Stimulated activated CD4-positive, alpha-beta T cell treated with anti-CD3 and anti-CD28 coated beads, Interleukin-12 subunit alpha, Interleukin-12 subunit beta, amount 100 ng/mL, for 24 hours (primary cell): ENCODE measurements at places on chromosomes 1 and 21.

GRCh38 chr1:241316372-241316771, 40.6 kb downstream of the RGS7 start:
- DNase-seq, result no peak

GRCh38 chr1:206734499-206735142, 36.0 kb upstream of the IL19 start:
- DNase-seq, result peak; percentile 58

- DNase-seq, result no peak
Observed at GRCh38 chr1:35622510-35623178, 18.7 kb downstream of the PSMB2 start.

DNA sequence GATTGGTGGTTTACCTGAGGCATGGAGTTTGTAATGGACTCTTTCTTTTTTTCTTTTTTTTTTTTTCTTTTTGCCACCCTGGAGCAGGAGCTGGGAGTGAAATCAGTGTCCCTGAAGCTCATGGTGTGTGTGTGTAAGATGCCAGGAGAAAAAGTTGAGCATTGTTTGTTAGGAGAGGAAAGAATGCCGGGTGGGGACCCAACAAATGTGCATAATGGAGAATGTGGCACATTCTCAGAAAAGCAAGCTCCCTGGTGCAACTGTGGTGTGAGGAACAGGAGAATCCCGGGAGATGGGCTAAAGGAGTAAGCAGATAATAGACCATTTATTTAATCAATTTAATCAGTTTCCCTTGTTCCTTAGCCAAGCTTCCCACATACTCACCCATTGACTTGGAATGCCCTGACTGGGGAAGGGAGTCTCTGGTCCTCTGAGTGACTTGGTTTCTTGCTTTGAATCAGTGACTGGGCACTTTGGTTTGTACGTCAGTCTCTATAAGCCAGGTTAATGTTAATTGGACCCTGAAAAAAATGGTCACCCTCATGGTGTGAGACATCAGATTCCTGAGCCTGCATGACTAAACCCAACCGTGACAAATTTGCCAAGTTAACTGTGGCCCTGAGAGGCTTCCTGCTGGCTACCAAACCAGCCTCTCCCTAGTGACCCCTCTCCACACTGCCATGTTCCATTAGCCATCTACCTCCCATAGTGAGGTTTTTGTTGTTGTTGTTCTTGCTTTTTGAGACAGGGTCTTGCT, 43.9 kb upstream of the ITPKB start:
- DNase-seq, result no peak

DNA sequence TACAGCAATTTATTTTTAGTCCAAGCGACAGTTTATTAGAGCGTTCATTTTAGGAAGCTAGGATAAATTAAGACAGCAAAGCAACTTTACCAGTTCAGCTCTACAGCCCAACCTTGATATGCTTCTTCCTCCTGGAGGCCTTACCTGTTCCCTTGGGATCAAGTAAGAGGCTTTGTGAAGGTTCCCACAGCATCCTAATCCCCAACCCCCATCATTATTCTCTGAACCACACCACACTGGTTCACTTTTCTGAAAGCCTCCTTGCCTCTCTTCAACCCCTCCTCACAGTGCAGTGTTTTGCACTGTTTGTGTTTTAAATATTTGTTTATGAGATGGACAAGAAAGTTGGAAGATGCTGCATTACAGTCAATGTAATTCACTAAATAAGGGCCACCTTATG, 126.3 kb upstream of the CXADR start:
- no peak for DNase-seq

GRCh38 chr1:207040181-207040533, 7.6 kb upstream of the C1orf116 start:
- no peak for DNase-seq

GRCh38 chr21:31195334-31196015, 148.6 kb downstream of the TIAM1 start:
- no peak for DNase-seq

- DNase-seq, result no peak
Observed at GRCh38 chr21:28949318-28949717, 43.4 kb downstream of the LTN1 start.

GRCh38 chr1:171210355-171210754, 25.3 kb downstream of the FMO2 start:
- no peak for DNase-seq

DNA sequence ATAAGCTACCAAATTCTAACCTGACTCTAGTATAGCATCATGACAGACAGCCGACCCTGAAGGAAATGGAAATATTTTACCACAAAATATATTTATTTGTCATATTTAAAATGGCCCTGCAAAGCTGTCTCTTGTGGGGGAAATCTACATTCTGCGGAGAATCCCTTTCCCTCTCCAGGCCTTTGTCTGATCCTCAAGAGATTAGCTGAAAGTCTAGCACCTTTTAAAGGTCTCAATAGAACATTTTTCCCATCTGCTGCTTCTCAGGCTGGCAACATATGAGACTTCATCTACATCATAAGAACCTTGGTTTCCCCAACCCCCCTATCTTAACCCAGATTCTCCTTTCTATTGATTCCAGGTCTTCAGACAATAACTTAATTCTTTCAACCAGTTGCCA, 1.7 kb upstream of the OR11L1 start:
- DNase-seq, result no peak

GRCh38 chr1:184017306-184017705, 20.2 kb downstream of the COLGALT2 start:
- no peak for DNase-seq

GRCh38 chr1:56374026-56374974, 205.1 kb downstream of the PLPP3 start:
- DNase-seq, result no peak

DNA sequence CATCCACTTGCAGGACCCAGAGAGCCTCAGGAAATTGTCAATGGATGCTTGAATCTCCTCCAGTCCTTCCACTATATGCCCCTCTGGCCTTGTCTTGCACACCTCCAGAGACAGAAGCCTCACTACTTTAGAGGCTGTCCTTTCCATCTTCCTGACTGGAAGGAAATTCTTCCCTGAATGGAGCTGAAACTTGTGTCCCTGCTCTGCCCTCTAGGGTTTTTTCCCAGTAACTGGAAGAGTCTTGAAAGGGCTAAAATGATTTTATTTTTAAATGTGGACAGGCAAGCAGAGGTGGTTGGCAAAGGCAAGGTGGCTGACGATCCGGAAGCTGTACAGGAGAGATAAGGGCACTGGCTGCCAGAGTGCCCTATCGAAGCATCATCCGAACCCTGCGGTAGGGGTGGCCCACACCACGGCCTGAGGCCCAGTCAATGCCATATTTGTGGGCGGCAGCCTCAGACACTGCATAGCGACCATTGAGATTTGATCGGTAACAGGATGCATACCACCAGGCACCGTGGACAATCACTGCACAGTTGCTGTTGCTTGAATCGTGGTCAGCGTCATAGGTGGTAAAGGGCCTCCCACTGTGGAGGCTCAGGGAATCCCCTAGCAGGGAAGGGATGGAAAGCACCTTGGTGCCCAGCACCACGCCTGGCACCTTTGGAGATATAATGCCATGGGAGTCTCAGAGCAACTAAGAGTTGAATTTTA, 2.3 kb upstream of the MAP3K6 start:
- no peak for DNase-seq

- peak; percentile 25 for DNase-seq
Observed at GRCh38 chr1:226912587-226913176, 27.4 kb upstream of the COQ8A start.

DNA sequence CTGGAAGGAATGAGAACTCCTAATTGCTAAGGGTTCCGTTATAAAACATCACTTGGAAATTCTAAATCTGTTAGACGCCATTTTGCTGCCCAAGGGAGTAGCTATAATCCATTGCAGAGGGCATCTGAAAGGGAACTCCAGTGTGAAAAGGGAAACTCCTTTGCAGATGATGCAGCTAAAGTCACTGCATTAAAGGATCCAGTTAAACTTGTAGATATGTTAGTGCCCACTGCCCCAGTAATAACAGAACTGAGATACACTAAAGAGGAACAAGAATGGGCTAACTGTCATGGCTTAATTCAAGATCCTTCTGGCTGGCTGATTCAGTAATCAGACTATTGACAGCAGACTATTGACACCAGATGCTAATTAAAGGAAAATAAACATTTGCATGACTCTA, 81.8 kb upstream of the KIAA0040 start:
- DNase-seq, result no peak

- no peak for DNase-seq
Observed at GRCh38 chr1:170686291-170686690, 22.4 kb downstream of the PRRX1 start.

- no peak for DNase-seq
Observed at GRCh38 chr21:27001526-27001925, 34.6 kb upstream of the ADAMTS5 start.

DNA sequence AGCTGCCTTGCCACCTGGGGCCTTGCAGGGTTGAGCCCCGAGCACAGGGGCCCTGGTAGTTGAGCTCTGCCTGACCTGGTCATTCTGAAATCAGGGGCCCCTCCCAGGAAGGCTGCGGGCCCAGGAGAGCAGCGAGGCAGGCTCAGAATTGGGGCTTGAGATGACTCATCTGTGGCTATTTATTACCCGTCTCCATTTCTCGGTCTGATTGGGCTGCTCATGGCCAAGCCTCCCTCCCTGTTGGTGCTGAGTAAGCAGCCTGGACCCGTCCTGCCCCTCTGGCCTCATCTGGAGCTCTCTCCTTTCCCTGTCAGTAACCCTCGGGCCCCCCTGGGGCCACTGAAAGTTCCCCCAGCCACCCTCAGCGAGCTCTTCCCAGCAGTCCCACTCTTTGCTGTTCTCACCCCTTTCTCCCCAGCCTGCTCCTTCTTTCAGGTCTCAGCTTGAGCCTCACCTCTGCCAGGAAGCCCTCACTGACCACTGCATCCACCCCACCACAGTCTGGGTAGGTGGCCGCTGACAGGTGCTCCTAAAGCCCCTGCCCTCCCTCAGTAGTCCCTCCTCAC, 11.0 kb upstream of the TNFRSF8 start:
- DNase-seq, result no peak

DNA sequence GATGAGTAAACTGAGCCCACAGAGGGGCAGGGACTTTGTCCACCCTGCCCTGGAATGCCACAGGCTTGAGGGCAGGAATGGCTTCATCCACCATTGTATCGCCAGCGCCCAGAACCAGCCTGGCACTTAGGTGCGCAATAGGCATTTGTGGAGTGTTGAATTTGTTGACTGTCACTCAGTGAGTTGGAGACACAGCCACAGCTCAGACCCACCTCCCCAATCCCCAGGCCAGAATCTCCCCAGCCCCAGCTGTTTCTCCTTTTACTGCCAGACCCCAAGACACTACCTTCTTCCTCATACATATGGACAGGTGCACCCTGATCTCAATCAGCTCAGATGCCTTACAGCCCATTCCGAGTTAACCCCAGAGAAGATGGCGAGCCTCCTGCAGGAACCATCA, 674.5 kb downstream of the MATN1 start:
- no peak for DNase-seq

- DNase-seq, result no peak
Observed at GRCh38 chr1:202982715-202983430, 15.8 kb upstream of the CYB5R1 start.

DNA sequence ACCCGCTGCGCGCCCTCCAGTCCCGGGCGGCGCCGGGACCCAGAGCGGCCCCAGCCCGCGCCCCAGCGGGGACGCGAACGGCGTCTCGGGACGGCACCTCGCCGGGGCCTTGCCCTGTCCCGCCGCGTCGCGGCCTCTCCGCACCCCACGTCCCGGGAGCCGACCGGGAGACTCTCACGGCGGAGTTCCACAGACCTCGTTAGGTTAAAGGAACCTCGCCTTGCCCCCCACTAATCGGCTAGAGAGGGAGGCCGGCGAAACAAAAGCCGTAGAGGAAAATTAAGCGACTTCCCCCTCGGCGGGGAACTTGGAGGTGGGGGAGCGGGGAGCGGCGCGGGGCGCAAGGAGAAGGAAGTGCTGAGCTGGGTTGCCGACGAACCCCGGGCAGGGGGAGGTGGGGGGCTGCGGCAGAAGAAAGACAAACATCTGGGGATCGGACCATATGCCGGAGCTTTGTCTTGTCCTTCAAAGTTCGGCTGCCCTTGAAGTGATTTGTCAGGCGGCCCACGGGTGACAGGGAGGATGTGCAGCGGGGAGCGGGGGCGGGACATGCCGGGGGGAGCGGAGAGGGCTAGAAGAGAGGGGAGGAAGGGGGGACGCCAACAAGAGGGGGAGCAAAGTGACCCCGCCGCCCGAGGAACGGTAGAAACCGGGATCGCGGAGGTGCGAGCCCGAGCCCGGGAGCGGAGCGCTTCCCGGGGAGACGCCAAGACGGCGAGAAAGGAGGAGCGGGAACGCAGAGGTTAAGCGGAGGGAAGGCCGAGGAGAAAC, 120.0 kb upstream of the RRP15 start:
- no peak for DNase-seq

DNA sequence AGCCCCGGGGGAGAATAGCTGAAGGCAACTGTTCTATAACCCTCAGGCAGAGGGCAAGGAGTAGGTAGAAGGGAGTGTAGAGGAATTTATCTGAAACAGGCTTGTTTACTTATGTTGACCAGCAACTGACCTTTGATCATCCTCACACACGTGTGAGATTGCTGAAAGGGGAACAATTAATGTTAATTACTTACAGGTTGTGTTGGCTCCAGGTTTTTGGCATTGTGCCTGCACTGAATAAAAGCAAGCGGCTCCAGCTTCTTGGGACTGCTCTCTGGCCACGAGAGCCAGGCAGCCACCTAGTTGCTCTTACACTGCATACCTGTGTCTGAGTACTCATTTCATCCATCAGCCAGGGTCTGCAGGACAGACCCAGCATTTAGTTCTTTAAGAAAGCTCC, 41.3 kb upstream of the ARHGEF10L start:
- no peak for DNase-seq

- DNase-seq, result no peak
Observed at GRCh38 chr21:25501462-25501861, 105.8 kb downstream of the MRPL39 start.

- DNase-seq, result peak; percentile 16
Observed at GRCh38 chr1:110554871-110555801, 36.2 kb upstream of the KCNA10 start.

GRCh38 chr1:227357171-227357926, 39.1 kb upstream of the CDC42BPA start:
- DNase-seq, result no peak

- DNase-seq, result no peak
Observed at GRCh38 chr1:235834620-235835019, 32.1 kb downstream of the LYST start.

DNA sequence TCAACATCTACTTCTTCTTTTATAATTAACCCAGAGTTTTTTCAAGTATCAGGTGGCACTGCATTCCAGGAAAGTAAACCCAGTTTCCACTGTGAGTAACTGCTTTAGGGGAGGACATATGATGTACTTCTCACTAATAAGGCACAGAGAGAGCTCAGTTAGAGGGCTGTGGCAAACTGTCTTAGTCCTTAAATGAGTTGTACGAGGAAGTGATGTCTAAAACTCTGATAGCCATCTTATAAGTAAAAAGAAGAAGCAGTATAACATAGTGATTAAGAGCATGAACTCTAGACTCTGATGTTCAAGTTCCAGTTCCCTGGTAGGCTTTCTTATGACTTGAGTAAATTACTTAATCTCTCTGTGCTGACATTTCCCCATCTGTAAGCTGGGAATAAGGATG, 58.7 kb upstream of the PTGS2 start:
- no peak for DNase-seq

GRCh38 chr1:12142141-12142823, 24.5 kb upstream of the TNFRSF1B start:
- DNase-seq, result no peak

- no peak for DNase-seq
Observed at GRCh38 chr1:150259217-150259616, 1.6 kb downstream of the CA14 start.

- no peak for DNase-seq
Observed at GRCh38 chr1:215111916-215112315, 29.4 kb downstream of the KCNK2 start.

- no peak for DNase-seq
Observed at GRCh38 chr1:153228491-153228890, 11.1 kb downstream of the PRR9 start.
